DMS 273 treated with DMSO at 0.1 percent for 48 hours (cell line): ENCODE measurements at places on chromosomes 3 and 15.

DNA sequence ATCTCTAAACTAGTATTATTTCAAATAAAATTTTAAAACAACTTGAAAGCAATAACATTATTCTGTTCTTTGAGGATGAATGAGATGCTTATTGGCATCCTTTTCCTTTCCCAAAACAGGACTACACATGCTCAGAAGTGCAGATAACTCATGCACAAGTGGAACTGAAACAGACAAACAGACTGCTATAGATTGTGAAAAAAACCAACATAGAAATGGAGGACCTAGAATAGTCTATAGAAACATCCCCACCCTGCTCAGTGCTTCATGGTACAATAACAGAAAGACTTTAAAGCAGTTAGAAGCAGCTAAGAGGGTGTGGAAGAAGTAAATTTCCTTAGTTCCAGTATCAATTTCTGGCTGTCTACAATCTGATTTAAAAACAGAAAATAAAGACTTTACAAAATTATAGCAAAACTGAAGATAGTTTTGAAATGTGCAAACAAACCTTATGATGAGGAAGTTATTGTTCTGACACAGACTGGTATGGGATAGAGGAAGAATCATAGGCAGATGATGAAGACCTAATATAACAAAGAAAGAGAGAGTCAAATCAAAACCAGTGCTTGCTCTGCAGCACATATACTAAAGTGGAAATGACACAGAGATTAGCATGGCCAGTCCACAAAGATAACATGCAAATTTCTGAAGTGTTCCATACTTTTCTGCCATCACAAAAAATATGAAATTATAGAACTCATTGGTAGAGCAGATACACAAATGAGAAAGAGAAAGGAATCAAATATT is 1025.4 kb downstream of the SQOR start:
- DNase-seq: no peak

DNA sequence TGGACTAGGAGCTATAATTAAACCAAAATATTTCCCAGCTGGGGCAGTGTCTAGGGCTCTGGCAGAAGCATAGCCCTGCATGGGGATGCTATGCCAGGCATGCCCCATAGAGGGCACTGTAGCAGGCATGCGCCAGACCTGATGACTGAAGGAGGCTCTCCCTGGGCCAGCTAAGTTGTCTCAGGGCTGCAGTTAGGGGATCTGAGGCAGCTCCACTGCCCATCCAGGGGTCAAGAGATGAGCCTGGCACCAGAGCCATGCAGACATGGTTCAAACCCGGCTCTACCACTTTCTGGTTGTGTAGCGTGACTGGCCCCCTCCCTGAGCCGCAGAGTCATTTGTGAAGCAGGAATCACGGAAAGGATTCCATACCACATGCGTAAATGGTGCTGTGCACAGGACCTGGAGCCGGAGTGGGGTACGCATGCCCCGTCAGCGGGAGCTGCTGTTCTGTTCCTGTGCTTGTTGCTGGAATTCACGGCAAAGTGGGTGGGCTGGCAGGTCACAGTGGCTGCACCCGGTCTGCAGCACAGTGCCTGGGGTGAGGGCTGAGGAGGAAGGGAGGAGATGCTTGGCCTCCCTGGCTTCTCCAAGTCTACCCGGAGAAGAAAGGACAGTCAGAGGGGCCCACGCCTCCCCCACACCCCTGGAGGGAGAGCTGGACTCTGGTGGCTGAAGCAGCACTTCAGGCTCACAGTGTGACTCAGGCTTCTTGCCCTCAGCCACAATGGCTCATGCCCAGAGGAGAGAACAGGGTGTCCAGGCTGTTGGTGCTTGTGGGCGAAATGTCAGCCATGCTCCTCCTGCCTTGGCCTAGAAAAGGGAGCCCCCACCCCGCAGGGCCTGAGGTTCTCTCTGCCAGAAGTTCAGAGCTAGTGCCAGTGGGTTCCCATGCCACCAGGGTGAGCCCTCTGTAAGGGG is 43.1 kb downstream of the DNASE1L3 start:
- DNase-seq: no peak

- DNase-seq: no peak
Measured at GRCh38 chr3:15633159-15633558, 31.6 kb downstream of the BTD start.

GRCh38 chr3:78809966-78810365 is 957.8 kb downstream of the ROBO1 start:
- peak; percentile 79 for DNase-seq

DNA sequence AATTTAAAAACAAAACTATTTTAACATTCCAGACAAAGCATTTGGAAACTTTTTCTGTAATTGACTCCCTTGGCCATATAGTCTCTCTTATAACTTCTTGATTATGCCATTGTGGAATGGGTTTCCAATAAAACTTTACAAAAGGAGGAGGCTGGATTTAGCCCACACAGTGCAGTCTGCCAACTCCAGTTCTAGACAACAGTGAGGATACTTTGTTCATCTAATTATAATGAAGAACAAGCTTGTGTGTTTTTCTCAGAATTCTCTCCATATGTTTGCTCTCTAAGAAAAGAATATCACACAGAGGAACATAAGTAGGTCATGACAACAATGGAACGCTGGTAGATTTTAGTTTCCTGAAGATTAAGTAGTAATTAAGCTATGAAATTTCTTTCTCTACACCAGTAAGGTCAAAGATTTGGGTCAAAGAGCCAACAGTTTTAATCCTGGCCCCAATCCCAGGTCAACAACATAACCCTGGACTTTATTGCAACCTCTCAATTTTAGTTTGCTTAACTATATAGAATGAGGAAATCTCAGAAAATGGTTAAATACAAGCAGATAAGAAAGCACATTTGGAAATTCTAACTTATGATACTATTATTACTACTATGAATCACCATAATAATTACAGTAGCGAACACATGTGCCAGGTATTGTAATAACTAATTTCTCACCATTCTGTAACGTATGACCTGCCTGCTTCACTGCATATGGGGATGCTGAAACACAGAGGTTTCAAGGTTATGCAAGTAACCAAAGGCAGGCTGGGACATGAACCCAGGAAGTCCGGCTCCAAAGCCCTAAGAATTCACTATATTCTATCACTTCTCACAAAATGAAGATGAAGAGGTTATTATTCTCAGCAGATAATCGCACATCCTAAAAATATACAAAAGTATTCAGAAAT is 65.7 kb downstream of the TJP1 start:
- DNase-seq: no peak

- DNase-seq: no peak
Measured at GRCh38 chr3:94522488-94522887, 459.6 kb downstream of the NSUN3 start.

GRCh38 chr3:55818485-55818884 is 331.4 kb upstream of the WNT5A start:
- no peak for DNase-seq

GRCh38 chr3:134077649-134078161 is 48.0 kb upstream of the SLCO2A1 start:
- no peak for DNase-seq

GRCh38 chr15:83470887-83471286 is 23.7 kb downstream of the SH3GL3 start:
- no peak for DNase-seq

GRCh38 chr3:155853214-155854140 is 750 bp downstream of the SLC33A1 start:
- DNase-seq: no peak

DNA sequence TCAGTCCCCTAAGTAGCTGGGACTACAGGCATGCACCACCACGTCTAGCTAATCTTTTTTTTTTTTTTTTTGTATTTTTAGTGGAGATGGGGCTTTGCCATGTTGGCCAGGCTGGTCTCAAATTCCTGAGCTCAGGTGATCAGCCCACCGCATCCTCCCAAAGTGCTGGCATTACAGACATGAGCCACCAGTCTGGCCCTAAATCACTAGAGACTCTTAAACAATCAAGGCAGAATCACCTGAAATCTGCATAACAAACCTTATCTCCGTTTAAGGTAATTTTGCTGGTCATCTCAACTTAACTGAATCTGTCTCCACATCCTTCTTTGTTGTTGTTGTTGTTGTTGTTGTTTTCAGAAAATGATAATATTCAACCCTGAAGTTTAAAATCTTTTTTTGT is 5.6 kb upstream of the TRMT10C start:
- no peak for DNase-seq

DNA sequence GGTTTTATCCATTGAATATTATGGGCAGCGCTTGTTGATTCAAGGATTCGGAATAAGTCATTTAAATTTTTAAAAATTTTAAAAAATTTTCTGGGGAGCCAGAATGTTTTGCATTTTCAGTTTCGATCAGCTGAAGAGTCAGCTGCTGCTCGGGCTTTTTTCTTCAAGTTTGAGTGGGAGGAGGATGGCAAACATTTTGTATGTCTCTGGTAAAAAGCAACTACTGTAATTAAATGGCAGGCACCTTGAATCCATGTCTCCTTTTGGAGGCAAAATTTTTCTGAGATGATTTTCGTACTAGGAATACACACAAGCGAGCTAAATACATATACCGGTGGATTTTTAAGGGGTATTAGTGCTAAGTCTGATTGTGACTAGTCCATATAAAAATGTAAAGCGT is 612 bp downstream of the C3orf38 start:
- no peak for DNase-seq

DNA sequence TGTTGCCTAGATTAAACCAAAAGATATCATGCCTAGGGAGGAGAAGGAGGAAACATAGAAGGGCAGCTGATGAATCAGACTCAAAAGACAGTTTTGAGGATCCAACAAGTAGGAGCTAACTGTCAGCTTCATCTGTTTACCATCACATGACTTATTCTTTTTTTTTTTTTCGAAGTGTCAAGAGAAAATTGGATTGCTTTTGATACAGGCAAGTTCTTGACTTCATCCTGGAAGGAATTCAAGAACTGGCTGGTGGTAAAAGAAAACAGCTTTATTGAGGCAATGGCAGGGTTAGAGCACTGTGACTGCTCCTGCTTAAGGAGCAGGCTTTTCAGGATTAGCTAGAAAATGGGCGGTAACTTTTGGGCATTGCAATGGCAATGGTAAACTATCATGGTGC is 227.5 kb upstream of the KCNMB2 start:
- DNase-seq: no peak

DNA sequence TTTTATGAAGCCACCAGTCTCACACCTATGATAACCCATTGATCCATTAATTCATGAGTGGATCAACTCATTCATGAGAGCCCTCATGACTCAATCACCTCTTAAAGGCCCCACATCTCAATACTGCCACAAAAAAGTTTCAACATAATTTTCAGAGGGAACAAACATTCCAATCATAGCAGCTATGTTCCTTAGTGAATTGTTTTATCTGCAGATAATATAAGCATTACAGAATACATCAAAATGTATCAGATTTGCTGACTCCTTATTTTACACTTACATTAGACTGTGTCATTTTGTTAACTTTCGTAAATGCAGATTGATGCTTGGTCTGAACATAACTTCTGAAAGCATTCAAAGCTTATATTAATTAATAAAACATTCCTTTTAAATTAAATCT is 155.3 kb upstream of the MBNL1 start:
- no peak for DNase-seq

DNA sequence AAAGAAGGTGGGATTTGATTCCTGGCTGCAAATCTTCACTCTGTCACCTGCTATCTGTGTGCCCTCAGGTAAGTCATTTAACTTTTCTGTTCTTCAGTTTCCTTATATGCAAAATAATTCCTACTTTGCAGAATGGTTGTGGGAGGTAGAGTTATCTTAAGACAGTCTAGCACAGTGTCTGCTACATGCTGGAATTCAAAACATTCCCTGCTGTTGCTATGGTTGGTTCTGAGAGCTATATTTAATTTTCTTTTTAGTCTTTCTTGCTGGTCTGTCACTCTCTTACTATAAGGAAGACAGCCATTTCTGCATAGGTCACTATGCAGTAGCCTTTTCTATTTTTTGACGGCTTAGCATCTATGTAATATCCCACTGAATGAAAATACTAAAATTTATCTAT is 4.0 kb upstream of the ADPGK start:
- no peak for DNase-seq

DNA sequence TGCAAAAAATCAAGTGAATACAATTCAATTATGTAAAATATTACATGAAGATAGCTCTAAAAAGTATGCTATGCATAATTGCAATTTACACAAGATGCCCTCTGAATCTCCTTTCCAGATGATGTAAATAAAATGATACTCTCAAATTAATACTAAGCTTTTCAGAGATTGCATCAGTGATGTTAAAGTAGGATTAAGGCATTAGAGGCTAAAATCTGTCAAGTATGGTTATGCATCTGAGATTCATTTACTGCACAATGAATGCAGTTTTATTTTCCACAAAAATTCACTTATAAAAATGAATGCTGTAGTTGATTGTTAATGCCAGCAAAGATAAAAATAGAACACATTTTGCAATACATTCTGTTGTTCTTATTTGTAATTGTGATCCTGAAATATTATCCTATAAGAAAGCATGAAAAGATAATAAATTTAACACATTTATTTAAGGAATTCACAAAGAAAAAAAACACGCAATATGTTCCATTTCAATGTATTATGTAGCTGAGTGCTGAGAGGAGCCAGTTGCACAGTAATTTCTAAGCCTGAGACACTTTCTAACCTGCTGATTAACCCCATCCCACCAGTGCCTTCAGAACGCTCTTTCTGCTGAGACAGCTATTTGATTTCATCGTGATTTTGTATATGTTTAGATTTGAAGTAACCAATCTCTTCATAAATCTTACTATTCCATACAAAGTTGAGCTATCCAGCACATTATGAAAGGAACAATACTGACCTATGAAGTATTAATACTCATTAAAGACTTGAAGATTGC is 224.4 kb downstream of the CADM2 start:
- DNase-seq: no peak

DNA sequence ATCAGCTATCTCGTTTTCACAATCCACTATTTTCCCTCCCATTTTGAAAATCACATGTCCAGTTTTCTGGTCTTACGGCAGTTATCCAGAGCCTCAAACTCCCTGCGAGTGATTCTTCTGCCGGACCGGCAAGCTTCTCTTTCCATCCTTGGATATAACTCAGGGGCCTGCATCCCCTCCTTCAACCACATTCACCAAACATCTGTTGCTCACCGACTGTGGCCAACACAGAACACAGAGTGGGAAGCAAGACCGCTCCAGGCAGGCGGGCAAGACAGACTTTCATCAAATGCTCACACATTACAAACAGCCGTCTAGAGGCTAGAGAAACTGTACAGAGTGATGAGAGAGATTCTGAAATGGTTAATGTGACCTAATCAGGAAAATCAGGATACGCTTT is 7.6 kb upstream of the SLC12A8 start:
- no peak for DNase-seq

GRCh38 chr3:118742760-118743159 is 291.9 kb downstream of the IGSF11 start:
- DNase-seq: no peak

GRCh38 chr3:88291486-88291885 is 141.7 kb downstream of the C3orf38 start:
- no peak for DNase-seq
